ENCODE measurements at places on chromosomes 16 and 17.

GRCh38 chr17:17088541-17089525 lies 46.6 kb downstream of the MPRIP start:
- DNase-seq: peak; percentile 9

- DNase-seq: no peak
Observed at GRCh38 chr17:55246583-55246982, 18.2 kb upstream of the HLF start.

- DNase-seq: no peak
Observed at GRCh38 chr16:15653227-15653626, 3.2 kb downstream of the NDE1 start.

GRCh38 chr17:74190807-74191406 lies 12.6 kb upstream of the RPL38 start:
- peak; percentile 30 for DNase-seq

DNA sequence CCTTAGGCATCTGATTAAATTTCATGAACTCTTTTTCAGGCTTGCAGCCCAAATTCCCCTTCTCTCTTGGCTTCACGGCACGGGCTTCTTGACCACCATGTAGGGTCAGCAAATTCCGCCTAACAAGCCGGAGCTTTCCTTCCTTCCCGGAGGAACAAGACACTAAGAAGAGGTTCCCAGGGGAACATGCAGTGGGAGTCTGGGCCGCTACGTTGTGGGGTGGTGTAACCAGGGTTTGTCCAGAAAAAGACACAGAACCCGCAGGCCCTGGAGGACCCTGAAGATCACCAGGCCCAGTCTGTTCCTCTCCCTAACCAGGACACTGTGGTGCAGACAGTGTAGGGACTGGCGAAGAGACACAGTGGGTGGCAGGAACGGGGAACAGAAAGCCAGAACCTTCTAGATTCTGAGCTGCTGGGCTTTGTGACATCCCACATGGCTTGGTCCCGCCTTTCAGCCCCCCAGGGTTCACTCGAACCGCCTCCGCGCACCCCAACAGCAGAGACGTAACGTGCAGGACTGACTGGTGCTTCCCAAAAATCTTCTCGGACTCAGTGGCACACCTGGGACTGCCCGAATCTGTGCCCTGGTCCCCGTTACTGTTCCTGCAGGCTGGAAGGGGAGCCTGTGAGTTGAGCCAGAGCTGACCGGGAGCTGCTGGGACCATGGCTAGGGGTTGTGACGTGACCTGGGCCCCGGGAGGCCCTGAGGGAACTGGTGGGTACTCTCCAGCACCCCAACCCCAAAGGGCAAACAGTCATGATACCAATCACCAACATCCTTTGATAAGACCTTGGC lies 55.2 kb downstream of the TBC1D16 start:
- DNase-seq: no peak

- no peak for DNase-seq
Observed at GRCh38 chr16:46748775-46749705, 896 bp upstream of the MYLK3 start.

GRCh38 chr17:1787301-1787902 lies 25.5 kb downstream of the SERPINF1 start:
- no peak for DNase-seq

GRCh38 chr16:53864819-53865493 lies 161.0 kb downstream of the FTO start:
- peak; percentile 74 for DNase-seq

DNA sequence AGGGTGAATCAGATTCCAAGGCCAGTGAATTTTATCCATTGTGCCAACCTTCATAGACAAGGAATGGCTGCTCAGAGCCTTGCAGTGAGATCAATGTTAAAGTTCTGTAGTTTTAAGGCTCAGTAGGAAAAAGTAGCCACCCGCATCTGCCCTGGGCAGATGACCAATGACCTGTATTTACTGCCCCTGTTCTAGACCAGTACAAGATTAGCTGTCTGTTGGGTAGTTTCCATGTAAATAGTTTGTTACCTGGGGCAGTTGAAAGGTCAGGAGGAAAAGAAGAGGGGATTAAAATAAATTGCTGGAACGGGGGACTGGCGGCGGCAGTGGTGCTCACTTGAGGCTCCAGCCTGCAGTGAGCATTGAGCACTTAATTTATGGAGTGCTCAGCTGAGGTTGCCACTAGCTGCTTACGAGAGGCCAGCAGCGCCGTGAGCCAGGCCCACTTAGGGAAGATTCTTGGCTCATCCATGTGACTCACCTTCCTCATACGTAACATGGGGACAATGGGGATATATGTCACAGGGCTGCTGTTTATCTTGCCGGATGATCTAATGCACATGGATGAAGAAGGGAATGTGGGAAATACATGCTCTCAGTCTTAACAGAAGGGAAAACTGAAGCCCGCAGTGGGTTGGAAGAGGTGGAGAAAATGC lies 10.7 kb upstream of the NOS2 start:
- peak; percentile 88 for DNase-seq

GRCh38 chr16:50269061-50269705 lies 2.8 kb downstream of the ADCY7 start:
- no peak for DNase-seq

All from DMS53 (cell line).